ENCODE measurements at places on chromosomes 2 and 18.

- no peak for ATAC-seq
Observed at GRCh38 chr2:217353591-217353990, 493.7 kb upstream of the TNP1 start.

- ATAC-seq = no peak
Observed at GRCh38 chr18:23196119-23197007, 61.1 kb downstream of the CABLES1 start.

DNA sequence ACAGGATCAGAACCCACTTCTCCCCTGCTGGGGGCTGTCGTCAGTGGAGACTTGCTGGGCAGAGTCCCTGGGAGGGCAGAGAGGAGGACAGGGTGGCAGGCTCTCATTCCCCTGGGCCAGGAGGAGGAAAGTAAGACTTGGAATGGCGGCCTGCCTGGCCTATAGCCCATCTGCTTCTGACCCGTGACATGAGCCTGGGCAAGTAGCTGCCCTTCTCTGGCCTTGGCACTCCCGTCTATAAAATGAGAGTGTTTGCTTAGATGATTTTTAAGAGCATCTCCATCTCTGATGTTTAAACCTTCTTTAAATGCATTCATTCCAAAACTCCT, 173.0 kb downstream of the DDX1 start:
- no peak for ATAC-seq

DNA sequence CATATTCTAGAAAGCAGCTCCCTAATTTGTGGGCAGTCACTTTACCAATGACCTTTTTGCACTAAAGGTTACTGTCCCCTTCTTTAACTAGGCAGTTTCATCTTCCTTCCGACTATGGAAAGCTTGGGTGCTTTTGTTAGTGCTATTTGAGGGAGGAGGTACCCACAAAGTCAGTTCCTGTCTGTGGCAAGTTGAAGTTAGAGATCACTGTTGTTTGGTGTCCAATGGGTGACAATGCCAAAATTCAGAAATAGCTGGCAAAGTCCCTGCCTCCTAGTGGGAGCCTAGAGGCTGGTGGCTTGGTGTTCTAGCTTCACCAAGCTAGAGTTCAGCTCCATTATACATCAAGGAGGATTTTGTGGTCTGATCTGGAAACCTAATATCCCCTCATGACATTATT, 87.1 kb upstream of the PNPT1 start:
- ATAC-seq = no peak

GRCh38 chr2:202704248-202704647, 69.5 kb downstream of the FAM117B start:
- no peak for ATAC-seq

Measured in SK-N-SH treated with all-trans-retinoic acid at 6 μM for 48 hours (cell line).